ENCODE measurements at places on chromosomes 5 and 9. TPM values are rescaled to one million over a fixed set of nuclear protein-coding genes. Genes with fewer than 3 reads are reported as not detected.

DMGDH gene
- total RNA-seq = not detected

INSL4 gene
- total RNA-seq = not detected

DNA sequence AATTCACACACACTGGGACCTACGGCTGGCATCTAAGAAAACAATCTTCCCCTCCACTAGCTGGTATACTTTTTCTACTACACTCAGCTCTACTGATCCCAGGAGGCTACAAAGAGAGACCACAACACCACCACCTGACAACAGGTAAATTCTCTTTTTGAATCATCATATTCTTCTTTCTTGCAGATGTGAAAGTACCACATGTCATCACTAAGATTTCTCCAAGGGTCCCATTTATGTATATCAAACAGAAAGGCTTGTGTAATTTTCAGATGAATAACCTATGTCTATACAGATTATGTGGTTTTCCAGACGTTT, 25.1 kb downstream of the PUM3 start:
- peaks cover 2% of the 10 kb centered on the region for H3K4me1 ChIP-seq
- no peaks in the 10 kb centered on the region for H3K27me3 ChIP-seq
- no peak overlapping the region for H3K27ac ChIP-seq
- no peak overlapping the region for H3K4me3 ChIP-seq
- H3K36me3 ChIP-seq = peaks cover 45% of the 10 kb centered on the region

NDUFA8 gene
- 40.5 TPM for total RNA-seq

GRCh38 chr9:5511935-5512580, 1.7 kb downstream of the PDCD1LG2 start:
- peaks cover 40% of the 10 kb centered on the region for H3K4me1 ChIP-seq
- H3K36me3 ChIP-seq = peaks cover 2% of the 10 kb centered on the region
- H3K27me3 ChIP-seq = no peaks in the 10 kb centered on the region
- no peak overlapping the region for H3K4me3 ChIP-seq

DNA sequence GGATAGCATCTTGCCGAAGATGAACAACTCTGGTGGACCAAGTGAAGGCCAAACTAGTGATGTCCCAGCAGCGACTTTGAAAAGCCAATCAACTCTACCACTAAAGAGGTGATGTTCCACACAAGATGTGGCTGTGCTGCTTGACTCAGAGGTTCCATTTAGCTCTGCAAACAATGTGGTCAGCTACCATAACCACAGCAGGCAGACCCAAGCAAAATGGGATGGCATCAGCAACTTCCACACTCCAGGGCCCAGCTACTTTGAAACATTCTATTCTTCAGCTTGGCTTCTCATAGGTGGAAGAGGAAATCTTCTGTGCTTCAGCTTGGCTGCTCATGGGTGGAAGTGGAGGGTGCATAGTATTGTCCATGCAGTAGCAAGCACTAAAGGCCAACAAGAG, 70.5 kb downstream of the IRX2 start:
- no peaks in the 10 kb centered on the region for H3K4me1 ChIP-seq
- DNase-seq = no peak
- H3K4me3 ChIP-seq = no peak overlapping the region
- H3K36me3 ChIP-seq = no peaks in the 10 kb centered on the region

GRCh38 chr5:119274767-119275130, 81.1 kb upstream of the TNFAIP8 start:
- H3K4me3 ChIP-seq = peak overlapping the region; percentile 75
- peaks cover 2% of the 10 kb centered on the region for H3K27me3 ChIP-seq
- peaks cover 88% of the 10 kb centered on the region for H3K4me1 ChIP-seq
- H3K36me3 ChIP-seq = peaks cover 76% of the 10 kb centered on the region
- no peak for DNase-seq

DND1 gene
- total RNA-seq = 4.1 TPM

- no peak for DNase-seq
- no peak overlapping the region for H3K4me3 ChIP-seq
- peaks cover 52% of the 10 kb centered on the region for H3K27me3 ChIP-seq
- no peak overlapping the region for H3K27ac ChIP-seq
- peaks cover 4% of the 10 kb centered on the region for H3K36me3 ChIP-seq
Observed at GRCh38 chr9:127121628-127122175, 733 bp downstream of the ANGPTL2 start.

DNA sequence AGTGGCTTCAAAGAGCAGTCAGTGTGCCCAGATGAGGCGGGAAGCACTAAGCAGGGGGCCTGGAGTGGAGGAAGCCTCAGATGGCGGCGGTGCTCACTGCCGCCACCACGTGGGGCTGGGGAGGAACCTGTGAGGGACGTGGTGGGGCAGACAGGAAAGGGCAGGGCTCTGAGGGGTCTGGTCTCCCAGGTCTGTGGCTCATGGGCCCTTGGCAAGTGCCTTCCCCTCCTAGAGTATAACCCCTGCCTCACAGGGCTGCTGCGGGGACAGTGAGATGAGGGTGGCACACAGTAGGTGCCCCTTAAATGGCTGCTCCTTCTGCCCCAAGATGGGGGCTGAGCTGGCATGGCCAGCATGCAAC, 26.6 kb downstream of the NR5A1 start:
- H3K4me1 ChIP-seq = no peaks in the 10 kb centered on the region
- no peaks in the 10 kb centered on the region for H3K36me3 ChIP-seq
- no peak overlapping the region for H3K27ac ChIP-seq
- peaks cover 9% of the 10 kb centered on the region for H3K27me3 ChIP-seq

DNA sequence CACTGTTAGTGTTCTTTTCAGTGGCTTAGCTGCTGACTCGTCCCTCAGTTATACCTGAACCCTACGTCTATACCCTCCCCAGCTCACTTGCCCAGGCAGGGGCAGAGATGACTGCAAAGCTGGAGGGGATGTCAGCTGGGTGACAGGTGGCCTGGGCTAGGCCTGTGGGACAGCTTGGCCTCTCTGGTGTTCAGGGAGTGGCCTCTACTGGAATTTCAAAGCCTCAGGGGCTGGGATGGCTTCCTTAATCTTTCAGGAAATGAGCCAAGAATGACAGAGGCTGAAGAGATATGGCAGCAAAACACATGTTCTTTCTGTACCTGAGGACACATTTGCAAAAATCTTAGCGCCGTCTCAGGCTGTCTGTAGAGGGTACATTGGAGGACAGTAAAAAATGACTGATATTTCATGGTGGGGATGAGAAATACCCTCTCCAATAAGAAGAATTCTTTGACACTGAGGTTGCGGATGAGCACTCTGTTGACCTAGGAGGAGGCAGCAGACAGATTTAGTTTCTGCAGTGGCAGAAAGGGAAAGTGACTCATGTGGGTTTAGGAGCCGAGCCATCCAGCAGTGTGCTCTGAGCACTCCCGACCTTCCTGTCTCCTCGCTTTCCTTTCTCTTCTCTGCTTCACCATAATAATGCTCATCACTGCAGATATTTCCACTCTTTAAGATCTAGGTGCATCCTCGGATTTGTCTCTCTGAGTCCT, 54.4 kb downstream of the ENTREP1 start:
- no peak overlapping the region for H3K27ac ChIP-seq
- no peaks in the 10 kb centered on the region for H3K36me3 ChIP-seq
- no peak for DNase-seq
- H3K4me3 ChIP-seq = no peak overlapping the region

DNA sequence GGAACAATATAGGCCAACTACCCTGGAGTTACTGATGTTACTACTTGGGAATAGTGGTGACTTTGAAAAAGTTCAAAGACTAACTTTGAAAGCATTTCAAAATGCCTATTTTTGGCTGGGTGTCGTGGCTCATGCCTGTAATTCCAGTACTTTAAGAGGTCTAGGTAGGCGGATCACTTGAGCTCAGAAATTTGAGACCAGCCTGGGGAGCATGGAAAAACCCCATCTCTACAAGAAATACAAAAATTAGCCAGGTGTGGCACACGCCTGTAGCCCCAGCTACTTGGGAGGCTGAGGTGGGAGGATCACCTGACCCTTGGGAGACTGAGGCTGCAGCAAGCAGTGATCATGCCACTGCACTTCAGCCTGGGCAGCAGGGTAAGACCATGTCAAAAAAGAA, 105.3 kb downstream of the ARRDC3 start:
- H3K27ac ChIP-seq = no peak overlapping the region
- DNase-seq = no peak
- H3K36me3 ChIP-seq = peaks cover 2% of the 10 kb centered on the region
- H3K4me1 ChIP-seq = peaks cover 27% of the 10 kb centered on the region
- no peak overlapping the region for H3K4me3 ChIP-seq

SEMA4D gene
- 321 TPM for total RNA-seq

DNA sequence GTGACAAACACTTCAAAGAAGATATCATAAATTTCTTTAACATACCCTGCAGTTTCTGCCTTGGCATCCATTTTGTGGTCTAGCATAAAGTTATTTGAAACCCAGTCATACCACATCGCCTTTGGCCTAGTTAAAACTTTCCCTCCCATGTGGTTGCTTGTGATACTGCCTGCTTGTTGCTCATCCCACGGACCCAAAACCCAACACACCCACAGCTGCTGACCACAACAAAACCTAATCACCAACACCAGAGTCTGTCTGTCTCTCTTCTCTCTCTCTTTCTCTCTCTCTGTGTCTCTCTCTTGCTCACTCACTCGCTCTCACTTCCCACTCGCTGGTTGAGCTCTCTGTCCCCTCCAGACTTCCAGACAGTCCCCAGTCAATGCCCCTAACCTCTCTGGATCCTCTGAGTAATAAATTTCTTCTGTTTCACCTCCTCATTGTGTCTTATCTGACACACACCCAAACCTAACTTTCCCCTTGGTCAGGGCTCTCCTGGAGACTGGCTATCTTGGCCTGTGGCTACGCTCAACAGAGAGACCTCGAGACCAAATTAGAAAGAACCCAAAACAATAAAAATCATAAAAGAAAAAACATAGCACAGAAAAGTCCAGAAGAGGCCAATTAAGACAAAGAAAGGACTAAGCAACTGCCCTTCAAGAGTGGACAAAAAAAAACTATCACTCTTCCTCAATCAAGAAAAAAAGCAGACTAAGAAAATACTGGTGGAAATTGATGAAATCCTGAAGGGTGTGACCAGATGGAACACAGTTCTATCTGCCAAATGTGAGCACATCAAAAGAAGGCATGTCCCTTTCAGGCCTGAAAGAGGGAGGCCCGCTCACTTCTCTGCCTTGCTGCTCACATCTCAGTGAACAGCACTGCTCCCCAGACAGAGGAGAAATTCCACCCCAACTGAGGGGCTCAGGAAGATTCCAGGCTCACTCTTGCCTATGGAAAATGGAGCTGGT, 41.5 kb downstream of the TTLL11 start:
- H3K36me3 ChIP-seq = no peaks in the 10 kb centered on the region
- no peaks in the 10 kb centered on the region for H3K27me3 ChIP-seq
- peak; percentile 22 for DNase-seq
- H3K4me3 ChIP-seq = no peak overlapping the region
- peaks cover 9% of the 10 kb centered on the region for H3K4me1 ChIP-seq

DNA sequence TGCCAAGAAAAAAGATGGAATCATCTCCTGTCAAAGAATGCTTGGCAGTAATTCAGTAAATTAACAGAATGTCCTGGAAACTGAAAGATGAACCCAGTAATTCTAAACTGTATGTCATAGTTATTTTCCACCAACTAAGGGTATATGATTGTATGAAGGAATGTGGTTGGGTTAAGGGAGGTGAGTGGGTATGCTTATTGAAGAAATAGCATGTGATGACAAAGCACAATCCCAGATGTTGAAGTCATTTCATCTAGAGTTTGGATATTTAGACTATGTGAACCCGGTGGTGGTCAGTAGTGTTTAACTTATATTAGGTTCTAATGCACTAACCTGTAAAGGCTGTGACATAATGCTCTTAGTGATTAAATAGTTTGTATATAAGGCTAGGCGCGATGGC, 87.3 kb downstream of the CDKN2A start:
- no peaks in the 10 kb centered on the region for H3K27me3 ChIP-seq
- H3K36me3 ChIP-seq = peaks cover 11% of the 10 kb centered on the region
- H3K4me1 ChIP-seq = peaks cover 4% of the 10 kb centered on the region
- no peak overlapping the region for H3K27ac ChIP-seq
- H3K4me3 ChIP-seq = no peak overlapping the region
- no peak for DNase-seq

- H3K27me3 ChIP-seq = no peaks in the 10 kb centered on the region
- H3K4me3 ChIP-seq = no peak overlapping the region
- no peak overlapping the region for H3K27ac ChIP-seq
- no peaks in the 10 kb centered on the region for H3K4me1 ChIP-seq
Observed at GRCh38 chr5:125455041-125455440, 708.6 kb upstream of the ZNF608 start.

GRCh38 chr9:89890326-89890980, 285.6 kb downstream of the GADD45G start:
- no peak overlapping the region for H3K4me3 ChIP-seq
- no peaks in the 10 kb centered on the region for H3K36me3 ChIP-seq
- no peak overlapping the region for H3K27ac ChIP-seq
- no peak for DNase-seq
- peaks cover 12% of the 10 kb centered on the region for H3K27me3 ChIP-seq

- H3K27ac ChIP-seq = no peak overlapping the region
- H3K36me3 ChIP-seq = no peaks in the 10 kb centered on the region
- no peak overlapping the region for H3K4me3 ChIP-seq
- DNase-seq = no peak
- H3K4me1 ChIP-seq = no peaks in the 10 kb centered on the region
Observed at GRCh38 chr9:86706391-86706790, 240.9 kb downstream of the GAS1 start.

DNA sequence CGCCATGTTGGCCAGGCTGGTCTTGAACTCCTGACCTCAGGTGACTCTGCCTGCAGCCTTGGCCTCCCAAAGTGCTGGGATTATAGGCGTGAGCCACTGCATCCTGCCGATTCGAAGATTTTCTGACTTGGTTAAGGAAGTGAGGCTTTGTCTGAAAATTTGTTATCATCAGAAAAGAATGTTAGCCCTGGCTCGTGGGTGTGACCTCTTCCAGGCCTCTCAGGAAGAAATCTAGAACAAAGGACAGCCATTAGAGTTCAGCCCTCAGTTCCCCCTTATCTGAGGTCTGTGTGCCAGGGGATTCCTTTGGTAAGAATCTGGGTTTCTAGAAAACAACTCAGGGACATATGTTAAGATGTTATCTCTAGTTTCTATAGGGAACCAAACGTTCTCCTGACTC, 6.2 kb downstream of the OR2S2 start:
- H3K27me3 ChIP-seq = peaks cover 13% of the 10 kb centered on the region
- H3K36me3 ChIP-seq = no peaks in the 10 kb centered on the region
- no peak for DNase-seq
- no peak overlapping the region for H3K27ac ChIP-seq

GRCh38 chr5:139651043-139651834, 3.1 kb downstream of the CXXC5 start:
- H3K27ac ChIP-seq = no peak overlapping the region
- H3K4me3 ChIP-seq = no peak overlapping the region
- peaks cover 61% of the 10 kb centered on the region for H3K4me1 ChIP-seq
- no peak for DNase-seq
- H3K36me3 ChIP-seq = no peaks in the 10 kb centered on the region
- peaks cover 50% of the 10 kb centered on the region for H3K27me3 ChIP-seq

IL33 gene
- total RNA-seq = not detected

GCNT4 gene
- 1.9 TPM for total RNA-seq

DNA sequence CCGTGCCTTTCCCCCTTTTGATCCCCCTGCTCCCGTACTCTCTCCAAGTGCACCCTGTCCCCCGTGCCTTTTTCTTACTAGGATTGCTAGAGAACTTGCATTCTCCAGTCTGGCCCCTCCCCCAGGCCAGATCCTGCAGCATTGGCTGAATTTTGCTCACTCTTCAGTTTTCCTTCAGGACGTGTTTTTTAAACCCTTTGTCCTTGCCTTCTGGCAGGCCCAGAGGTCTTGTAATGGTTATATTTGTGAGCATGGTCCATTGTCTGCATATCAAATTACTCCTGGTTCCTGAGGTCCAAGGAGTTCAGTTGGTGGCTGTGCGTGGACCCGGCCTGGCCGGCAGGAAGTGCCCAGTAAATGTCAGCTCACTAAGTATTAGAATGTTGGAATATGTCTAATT, 606 bp downstream of the TBC1D13 start:
- peak overlapping the region; percentile 89 for H3K27ac ChIP-seq
- H3K36me3 ChIP-seq = peaks cover 13% of the 10 kb centered on the region
- H3K4me1 ChIP-seq = peaks cover 21% of the 10 kb centered on the region
- H3K4me3 ChIP-seq = peak overlapping the region; percentile 95
- peak; percentile 28 for DNase-seq
- no peaks in the 10 kb centered on the region for H3K27me3 ChIP-seq

Data from activated CD8-positive, alpha-beta T cell treated with anti-CD3 and anti-CD28 coated beads, Interleukin-2, amount 10 ng/mL, durations not matched to agents 7 days and 5 days (primary cell).